ENCODE measurements at places on chromosomes 1 and 21.
A peak's percentile ranks its signal among the peaks of the same experiment; 100 is the strongest.

GRCh38 chr1:223000632-223001031, 142.4 kb downstream of the TLR5 start:
- no peak for DNase-seq

DNA sequence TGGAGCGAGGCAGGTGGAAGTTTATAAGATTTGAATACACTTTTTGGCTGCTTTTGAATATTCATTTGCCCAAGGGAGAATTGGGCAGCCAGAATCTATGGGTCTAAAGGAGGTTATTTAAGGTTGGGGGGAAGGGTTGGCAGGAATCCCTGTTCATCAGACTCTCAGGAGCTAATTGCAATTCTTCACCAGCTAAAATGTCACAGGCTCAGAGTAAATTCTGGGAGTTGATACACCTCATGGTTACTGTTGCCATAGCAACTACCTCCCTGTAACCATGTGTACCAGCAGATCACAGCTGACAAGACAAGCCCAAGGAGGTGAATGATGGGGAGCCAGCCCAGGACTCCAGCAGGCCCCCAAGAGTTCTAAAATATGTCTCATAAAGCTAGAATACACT, 75.5 kb downstream of the CAMK2N1 start:
- DNase-seq, result no peak

DNA sequence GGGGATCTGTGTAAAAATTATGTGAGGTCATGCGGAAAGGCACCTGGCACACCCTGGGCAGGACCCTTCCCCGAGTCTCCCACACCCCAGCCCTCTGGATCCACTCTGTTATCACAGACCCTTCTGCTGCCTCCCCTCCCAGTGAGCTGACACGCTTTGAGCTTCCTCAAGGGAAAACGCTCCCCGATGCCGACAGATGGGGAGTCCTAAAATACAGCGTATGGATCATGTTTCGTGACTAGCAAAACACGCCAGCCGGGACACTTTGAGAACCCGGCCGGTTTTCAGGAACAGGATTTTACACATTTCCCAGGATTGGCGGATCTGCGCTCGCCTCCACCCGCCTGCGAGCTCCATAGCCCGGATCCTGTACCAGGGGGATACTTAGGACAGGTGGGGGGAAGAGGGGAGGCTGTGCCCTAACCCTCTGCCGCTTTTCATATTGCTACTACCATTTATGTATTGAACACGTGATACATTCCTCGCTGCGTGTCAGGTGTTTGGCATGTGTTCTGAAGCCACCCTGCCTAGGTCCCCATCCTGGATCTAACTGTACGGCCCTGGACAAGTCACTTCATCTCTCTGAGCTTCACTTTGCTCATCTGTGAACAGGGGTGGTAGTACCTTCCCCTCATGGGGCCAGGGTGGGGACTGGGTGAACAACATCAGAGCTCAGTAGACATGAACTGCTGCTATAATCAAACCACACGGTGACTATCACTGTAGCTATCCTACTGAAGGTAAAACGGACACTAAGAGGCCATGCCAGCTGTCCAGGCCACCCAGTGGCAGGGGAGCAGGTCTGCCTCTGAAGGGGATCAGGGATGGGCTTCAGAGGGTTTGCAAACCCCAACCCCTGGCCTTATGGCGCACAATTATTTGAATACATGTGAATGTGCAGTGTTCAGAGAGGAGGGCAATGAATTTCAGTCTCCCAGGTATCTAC, 63.2 kb downstream of the SSBP3 start:
- DNase-seq, result no peak

- no peak for DNase-seq
These were observed 79.3 kb upstream of the B3GALT2 start for GRCh38 chr1:193265716-193266115.

DNA sequence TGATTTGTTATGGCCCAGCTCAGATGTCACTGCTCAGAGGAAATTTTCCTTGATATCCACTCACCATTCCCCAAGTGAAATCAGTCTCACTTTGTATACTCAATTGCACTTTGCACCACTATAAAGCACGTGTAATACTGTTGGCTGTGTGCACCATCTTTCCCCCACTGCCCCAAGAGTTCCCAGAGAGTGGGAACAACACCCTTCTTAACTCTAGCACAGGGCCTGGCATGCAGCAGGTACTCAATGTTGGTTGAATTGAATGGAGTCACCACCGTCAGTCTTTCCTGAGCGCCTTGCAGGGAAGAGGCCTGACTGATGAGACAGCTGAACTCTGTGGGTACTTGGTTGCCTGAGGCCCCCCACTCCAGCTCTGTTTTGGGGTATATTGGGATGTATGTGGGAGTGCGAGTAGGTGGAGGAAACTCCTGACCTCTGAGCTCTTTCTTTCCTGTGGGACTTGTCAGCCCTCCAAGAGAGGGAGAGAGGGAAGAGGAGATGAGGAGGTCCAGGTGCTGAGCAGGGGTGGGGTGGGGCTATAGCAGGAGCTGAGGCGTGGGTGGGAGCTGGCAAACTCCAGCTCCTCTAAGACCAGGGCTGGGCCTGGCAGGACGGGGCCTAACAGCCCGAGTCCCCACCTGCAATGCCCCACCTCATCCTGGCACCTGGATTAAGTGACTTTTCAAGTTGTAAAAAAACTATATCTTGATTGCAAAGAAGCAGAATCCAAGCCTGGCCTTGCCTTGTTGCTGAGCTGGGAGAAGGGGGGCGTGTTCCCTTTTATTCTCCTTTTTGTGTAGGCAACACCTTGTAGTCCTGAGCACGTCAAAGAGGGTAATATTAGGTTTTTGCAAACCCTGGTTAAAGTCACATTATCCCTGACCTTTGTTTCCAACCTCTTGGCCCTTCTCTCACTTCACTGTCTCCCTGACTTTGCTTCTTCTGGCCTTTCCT, 19.4 kb upstream of the WASF2 start:
- DNase-seq, result no peak

DNA sequence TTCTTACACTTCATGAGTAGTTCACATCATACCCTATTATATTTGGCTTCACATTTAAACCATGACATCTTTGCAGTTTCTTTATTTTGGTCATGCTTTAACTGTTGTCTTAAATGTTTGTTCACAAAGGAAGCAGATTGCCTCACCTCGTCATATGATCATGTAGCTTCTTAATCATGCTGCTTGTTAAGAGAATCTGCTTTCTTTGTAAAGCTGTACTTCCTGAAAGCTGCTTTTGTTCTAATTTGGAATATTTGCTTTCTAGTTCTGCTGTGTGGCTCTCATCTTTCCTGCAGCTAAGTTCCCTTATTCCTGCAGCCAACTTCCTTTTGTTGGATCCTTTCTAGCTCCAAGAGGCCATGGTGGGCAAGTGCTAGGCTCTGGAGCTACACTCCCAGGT, 62.9 kb upstream of the SIM2 start:
- no peak for DNase-seq

DNA sequence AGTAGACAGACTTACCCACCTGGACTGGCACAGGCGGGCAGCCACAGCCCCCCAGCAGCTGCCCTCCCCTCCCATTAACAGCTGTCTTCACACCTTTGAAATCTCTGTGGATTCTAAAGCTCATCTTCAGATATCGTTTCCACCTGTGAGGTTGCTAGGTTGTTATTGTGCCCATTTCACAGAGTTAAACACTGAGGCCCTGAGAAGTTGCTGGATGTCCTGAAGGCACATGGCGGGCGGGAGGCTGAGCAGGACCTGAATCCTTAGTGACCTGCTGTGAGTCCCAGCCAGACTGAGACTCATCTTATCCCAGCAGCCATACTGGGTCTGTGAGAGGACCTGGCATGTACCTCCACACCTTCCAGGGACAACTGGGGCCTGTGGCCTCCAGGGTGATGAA, 134.8 kb upstream of the TMEM51 start:
- DNase-seq, result no peak

GRCh38 chr1:62508187-62508758, 71.4 kb downstream of the USP1 start:
- DNase-seq, result no peak

GRCh38 chr1:89836252-89837035, 15.6 kb downstream of the LRRC8D start:
- no peak for DNase-seq

GRCh38 chr1:221636096-221636495, 105.8 kb downstream of the DUSP10 start:
- no peak for DNase-seq

DNA sequence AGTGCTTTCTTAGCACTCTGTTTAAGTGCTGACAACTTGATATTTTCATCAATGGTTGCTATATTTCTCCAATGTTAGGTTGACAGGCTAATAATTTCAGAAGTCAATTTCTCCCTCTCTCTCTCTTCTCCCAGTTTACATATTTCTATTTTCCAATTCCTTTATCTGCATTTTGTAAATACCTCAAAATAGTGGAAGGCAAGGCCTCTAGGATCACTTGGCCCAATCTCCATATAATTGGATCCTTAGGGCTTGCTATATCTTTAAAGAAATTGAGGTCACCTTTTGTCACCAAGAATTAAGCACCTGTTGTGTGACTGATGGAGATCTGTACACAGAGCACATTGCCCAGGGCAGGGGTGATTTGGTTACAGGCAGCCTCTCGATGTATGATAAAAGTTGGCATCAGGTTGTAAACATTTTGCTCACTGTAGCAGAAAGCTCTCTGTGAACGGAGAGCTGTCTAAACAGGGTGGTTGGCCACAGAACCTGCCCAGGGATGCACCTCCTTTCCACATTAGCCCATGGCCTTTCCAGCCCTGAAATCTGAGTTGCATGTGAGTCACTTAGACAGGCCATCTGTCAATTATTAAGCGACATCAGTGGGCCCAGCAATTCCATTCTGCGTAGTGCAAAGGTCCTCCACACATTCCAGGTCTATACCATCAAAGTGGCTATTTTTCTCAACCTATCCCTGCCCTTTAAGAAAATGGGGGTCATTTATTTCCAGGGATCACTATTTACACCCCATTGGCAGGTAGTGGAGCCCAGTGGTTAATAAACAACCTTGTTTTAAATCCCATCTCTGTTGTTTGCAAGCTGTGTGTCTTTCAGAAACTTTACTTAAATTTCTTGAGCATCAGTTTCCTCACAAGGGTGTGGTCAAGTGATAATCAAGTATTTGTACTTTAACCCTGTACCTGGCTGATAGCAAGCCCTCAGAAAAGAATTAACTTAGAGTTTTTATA, 29.1 kb upstream of the IRF2BP2 start:
- DNase-seq, result no peak

- no peak for DNase-seq
These were observed 10.2 kb upstream of the CREG1 start for GRCh38 chr1:167563579-167564246.

DNA sequence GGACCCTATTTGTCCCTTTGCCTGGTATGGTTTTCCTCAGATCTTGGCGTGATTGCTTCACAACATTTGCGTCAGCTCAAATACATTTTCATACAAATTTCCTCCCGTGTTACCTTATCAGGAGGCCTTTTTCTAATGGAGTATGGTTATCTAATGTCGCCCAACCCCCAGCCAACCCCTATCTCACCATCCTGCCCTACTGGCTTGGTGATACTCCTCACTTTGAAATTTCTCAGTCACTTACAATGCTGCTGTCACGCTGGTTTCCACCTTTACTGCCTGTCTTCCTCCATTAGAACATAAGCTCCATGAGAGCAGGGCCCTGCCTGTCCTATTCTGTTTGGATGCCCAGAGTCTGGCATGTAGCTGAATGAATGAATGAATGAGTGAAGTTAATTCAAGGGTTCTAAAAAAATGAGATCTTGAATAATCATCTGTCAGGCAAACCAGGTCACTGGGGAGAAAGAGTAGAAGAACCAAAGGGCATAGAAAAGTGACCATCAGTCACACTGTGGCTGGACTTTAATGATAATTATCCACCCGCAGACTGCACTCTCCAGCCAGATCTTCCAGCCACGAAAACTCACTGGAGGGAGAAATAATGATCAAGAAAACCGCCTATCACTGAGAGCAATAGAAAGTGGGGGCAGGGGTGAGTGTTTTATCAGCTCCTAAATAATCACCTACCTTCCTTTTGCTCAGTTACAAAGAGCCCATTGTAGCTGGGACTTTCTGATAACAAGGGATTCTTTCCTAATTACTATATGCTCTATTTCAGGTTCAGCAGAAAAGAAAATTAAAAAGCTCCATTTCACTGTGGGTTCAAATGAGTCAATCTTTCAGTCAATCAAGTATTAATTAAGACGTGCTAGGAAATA, 21.3 kb downstream of the KIAA0040 start:
- DNase-seq, result no peak

DNA sequence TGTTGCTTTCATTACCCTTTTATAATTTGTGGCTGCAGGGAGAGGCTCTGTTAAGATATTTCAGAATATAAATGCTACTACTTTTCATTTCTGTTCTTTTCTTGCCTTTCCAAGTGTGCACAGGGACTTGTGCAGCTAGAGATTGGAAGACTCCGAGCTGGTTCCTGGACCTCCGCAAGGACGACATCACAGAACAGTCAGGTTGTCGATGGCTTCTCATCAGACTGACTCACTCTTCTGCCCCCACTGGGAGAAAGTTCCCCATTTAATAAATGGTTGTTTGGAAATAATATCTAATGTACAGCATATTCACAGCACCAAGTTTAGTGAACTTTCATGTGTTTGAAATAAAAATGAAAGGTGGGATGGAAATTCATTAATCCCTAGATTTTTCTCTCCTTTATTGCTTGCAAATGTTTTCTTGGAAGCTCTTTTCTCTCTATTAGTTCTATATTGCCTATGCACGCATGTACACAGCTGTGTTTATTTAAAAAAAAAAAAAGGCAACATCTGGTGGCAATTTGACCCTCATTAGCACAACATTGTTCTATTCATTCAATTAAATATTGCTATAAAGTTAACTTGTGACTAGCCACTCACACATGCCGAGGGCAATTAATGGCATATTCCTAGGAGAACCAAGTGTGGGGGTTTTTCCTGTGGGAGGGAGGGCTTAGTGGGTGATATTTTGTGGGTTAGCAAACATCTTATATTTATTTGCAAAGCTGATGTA, 77.5 kb upstream of the L1TD1 start:
- DNase-seq, result no peak

GRCh38 chr21:18771845-18772380, 368.3 kb upstream of the TMPRSS15 start:
- DNase-seq, result no peak

DNA sequence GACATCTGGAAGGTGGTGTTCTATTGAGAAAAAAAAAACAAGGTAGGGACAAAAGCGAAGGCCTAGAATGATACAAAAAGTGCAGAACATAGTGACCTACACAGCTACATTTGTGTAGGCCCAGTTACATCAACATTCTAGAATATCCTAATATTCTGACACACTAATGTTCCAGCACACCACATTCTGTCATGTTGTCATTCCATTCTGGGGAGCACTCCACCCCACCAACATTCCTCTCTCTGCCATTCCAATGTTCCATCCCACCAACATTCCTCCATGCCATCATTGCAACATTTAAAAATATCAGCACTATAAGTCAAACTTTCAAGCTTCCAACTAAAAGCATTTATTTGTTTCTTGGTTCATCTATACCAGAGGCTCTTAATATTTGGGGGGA, 28.5 kb downstream of the COA7 start:
- DNase-seq, result no peak

- DNase-seq, result peak; percentile 7
These were observed at the start of gene COL18A1 for GRCh38 chr21:45404730-45405270. TSS of gene COL18A1 (plus strand) at chr21:45405165. CDS start at chr21:45405231, 66 bp downstream.

- no peak for DNase-seq
These were observed 11.5 kb downstream of the MCL1 start for GRCh38 chr1:150567717-150568593.
